Aorta (tissue), 5 donors: ENCODE measurements at places on chromosomes 5 and 9.

- DNase-seq = no peak
These were observed 220.2 kb downstream of the EFNA5 start for GRCh38 chr5:107450531-107450930.

DNA sequence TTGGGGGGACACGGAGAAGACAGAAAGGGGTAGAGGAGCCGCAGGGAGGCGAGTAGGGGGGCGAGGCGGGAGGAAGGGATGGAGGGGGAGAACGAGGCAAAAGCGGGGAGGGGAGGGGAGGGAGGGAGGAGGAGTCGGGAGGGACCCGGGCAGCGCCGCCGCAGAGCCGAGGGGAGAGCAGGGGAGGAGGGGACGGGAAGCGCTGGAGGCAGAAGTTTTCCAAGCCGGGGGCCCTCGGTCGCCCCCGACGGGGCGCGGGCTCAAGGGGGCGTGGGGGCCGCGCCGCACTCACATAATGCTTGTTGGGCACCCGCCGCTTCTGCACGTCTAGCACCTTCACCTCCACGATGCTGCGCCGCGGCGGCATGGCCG is 353 bp downstream of the SH3PXD2B start:
- peak; percentile 78 for DNase-seq

- no peak for DNase-seq
These were observed 270.9 kb downstream of the GAS1 start for GRCh38 chr9:86676396-86676795.

DNA sequence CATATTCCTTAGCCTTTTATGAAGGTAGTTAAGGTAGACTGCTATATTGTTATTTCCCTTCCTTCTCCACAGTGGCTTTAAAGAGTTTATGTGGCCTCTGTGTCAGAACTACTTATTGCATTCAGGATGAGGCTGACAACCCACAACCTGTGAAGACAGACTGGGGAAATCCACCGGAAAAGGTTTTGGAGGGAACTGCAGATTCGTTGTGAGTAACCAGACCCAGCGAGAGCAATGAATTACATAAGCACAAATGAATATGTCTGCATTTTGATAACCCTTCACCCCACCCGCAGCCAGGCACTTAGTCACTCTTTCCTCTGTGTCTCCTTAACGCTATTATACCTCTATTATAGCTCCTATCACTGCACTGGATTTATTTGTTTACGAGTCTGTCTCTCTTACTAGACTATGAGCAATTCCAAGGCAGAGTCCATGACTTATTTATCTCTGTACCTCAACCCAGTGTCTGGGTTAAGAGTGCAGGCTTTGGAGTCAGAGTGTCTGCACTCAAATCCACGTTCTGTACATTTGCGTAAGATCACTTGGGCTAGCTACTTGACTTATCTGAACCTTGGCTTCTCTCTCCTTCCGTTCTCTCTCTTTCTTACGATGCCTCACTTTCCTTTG is 19.2 kb downstream of the KCTD16 start:
- peak; percentile 53 for DNase-seq

GRCh38 chr9:98367923-98368322 is 112.5 kb upstream of the TBC1D2 start:
- DNase-seq = no peak

DNA sequence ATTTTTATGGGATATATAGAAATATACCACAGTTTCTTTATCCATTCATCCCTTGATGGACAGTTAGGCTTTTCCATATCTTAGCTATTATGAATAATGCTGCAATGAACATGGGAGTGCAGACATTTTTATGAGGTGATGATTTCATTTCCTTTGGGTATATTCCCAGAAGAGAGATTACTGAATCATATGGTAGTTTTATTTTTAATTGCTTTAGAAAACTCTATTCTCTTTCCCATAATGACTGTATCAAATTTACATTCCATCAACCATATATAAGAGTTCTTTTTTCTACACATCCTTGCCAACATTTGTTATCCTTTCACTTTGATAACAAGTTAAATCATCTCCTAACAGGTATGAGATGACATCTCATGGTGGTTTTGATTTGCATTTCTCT is 821.6 kb downstream of the TLE1 start:
- no peak for DNase-seq

DNA sequence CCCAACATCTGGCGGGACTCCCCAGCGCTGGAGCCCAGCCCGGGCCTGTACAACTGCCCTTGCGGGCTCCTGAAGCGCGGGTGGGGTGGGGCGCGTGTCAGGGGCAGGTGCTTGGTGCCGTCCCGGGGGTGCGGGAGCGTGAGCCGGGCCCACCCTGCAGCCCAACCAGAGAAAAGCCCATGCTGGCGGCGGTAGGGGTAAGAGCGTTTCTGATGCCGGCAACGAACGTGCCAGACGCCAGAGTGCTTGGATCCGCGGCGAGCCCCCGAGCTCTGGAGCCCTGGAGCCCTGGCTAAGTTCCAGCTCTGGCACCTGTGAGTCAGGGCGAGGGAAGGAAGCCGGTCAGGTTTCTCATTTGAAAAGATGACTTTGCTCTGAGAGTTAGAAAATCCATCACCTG is 58.0 kb downstream of the ZNF510 start:
- no peak for DNase-seq

DNA sequence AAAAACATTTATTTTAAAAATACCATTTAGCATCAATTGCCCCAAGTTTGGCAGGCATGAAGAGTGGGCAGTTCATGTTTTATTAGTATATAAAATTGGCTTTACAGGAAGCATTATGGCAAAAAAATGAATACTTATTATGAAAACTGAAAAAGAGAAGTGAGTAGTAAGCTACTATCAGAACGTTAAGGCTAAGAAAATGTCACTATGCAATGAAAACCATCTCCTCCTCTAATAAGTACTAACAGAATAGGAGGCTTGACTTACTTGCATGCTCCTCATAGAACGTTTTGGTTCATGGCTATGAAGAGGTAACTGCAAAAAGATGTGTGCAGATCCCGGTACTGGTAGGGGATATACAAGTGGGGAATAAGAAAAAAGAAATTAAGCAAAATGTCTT is 23.6 kb downstream of the TICAM2 start:
- no peak for DNase-seq

GRCh38 chr9:88766778-88767503 is 224.3 kb upstream of the S1PR3 start:
- DNase-seq = no peak

- no peak for DNase-seq
These were observed 18.6 kb upstream of the GLRX start for GRCh38 chr5:95840956-95841705.

GRCh38 chr9:114356792-114357191 is 27.1 kb downstream of the ORM2 start:
- DNase-seq = no peak

- peak; percentile 84 for DNase-seq
These were observed 17.7 kb downstream of the ZDHHC11B start for GRCh38 chr5:766666-767431.

DNA sequence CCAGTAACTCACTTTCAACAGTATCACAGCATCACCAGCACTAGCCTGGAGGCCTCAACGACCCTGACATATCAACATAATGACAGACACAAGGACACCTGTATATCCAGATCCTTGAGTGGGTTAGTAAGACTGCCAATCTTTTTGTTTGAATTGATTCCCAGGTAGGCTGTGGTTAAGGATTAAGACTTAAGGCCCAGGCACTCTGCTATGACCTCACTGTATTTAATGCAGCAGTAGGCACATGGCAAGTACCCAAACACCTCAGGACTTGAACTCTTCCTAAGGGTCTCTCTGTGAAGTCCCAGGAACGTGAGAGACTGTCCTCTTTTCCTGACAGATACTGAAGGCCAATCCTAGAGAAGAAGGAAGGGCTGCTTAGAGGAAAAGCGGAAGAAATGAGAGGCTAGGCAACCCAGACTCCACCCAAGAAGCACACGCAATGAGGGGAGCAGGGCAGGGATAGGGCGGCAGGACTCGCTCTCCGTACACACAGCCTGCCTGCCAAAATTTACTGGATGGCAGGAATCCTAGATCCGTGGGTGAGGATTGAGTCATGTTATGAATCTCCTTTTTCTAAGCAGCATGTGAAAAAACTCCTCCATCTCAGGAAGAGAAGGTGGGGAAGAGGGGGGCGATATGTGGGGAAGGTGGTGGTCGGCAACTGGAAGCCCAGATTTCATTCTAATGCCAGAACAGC is 93.4 kb downstream of the SIL1 start:
- peak; percentile 88 for DNase-seq

- DNase-seq = no peak
These were observed 74.7 kb downstream of the PTTG1 start for GRCh38 chr5:160496334-160496733.

DNA sequence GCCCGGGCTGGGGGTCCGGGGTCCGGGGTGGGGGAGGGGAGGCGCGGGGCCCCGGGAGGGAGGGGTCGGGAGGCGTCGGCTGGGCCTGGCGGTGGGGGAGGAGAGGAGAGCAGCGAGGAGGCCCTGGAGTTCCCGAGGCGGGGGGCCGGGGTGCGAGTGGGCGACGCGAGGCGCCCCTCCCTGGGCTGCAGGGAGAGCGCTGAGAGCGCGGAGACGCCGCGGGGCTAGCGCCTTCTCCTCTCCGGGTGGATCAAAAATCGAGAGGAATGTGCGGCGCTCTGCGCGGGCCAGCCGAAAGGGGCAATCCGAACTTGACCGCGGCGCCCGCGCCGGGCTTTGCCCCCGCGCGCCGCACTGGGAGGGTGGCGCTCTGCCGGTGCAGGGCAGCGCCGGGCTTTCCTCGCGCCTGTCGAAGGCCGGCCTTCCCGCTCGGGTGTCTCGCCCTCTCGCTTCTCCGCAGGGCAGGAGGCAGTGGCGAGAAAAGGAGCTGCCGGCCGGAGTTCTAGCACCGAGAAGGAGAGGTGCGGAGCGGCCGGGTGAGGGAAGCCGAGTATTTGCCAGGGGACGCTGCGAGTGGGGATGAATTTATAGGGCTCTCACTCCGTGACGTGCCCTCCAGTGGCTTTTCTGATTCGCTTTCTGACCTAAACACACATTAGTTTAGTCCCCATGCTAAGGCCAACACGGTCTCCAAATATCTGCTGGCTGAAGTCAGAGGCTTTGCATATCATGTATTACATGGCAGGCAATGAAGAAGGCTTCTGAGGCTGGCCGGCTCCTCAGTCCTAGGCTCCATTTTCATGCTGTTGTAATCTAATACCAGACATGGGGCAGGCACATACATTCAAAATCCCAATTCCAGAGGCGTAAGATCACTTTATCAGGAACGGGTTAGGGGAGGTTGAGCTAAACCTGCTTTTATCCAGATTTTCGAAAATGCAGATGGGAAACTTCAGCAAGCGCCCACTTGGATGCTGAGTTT is 503 bp upstream of the GDNF start:
- no peak for DNase-seq

DNA sequence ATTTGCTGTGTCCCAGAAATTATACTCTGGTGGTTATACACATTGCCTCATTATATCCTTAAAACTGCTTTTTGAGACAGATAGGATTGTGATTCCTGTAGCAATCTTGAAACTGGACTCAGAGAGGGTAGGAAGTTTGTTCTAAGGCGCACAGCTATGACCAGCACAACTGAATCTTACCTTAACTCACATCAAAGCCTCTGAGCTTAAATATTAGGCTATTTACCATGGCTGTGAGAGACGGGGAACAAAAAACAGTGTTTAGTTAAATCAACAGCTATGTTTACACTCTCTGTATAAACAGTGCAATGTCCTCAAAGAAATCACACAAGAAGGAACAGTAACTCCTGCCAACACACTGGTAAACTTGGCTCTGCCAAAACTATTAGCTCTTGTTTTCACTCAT is 50.9 kb upstream of the TUT7 start:
- DNase-seq = no peak

DNA sequence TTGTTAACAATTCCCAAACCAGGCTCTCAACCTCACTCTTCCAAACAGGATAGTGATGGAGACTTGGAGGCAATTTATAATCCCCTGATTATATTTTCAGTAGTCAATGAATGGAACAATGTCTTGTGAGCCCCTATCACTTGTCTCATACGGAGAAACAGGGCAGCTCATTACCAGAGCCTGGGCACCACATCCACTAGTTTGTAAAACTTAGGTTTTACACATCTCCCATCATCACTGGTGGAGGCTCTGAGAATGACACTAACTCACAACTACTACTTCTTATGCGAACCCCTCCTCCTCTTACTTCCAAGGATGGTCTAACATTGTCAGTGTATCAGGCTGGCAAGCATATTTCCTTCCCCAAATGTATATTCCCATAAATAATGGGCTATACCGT is 253.7 kb downstream of the EPB41L4A start:
- no peak for DNase-seq

- no peak for DNase-seq
These were observed 14.2 kb downstream of the NUDT2 start for GRCh38 chr9:34343605-34344004.

- no peak for DNase-seq
These were observed 147.9 kb downstream of the MSX2 start for GRCh38 chr5:174872271-174872670.

- no peak for DNase-seq
These were observed 55.3 kb upstream of the SLC30A5 start for GRCh38 chr5:69038539-69038938.
